RKO (cell line): ENCODE measurements at places on chromosomes 4 and X.

DNA sequence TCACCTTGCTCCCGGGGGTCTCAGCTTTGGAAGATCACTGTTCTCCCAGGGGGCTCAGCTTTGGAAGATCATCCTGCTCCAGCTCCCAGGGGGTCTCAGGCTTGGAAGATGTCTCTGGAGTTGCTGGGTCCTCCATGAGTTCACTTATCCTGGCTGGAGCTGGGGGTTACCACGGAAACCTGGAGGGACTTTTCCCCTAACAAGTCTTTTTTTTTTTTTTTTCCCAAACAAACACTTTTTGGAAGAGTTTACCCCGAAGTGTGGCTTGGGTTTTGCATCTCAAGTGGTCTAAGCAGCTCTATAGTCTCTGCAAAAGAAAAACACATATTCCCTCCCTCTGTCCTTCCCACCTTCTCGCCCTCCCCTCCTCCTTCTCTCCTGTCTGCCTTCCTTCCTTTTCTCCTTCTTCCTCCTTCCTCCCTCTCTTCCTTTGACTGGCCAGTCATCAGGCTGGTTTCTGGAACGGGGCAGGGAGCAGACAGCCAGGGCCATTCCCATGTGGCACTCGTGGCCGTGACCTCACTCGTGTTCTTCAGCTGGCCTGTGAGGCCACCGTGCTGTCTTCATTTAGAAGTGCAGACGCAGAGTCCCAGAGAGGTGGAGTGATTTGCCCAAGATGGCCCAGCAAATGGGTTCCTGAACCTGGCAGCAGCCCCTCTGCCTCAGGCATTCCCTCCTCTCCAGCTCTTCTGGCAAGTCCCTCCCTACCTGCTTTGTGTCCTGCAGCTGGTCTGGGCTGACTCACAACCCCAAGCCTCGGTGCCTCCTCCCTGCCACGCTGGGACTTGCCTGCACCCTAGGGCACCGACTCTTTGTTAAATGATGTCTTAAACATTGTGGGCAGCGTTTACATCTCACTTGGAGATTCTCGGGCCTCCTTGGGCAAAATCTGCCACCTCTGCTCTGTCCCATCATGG, 25.9 kb upstream of the HMX1 start:
- no peak for DNase-seq

DNA sequence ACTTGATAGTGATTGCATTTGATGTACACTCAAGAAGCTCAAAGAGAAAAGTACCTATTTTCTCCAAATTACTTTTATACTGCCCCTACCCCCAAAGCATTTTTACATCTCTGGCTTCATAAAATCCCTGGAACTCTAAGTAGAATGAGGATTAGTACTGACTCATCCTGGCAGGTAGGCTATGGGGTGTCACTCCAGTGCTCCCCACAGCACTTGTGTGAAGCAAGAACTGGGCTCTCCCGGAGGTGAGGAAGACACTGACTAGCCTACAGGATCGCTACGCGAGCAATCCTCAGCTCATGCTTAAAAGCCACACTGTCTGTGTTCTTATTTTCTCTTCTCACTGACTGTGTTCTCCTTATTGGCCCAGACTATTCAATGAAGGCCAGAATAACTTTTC, 90.4 kb upstream of the NDP start:
- DNase-seq, result no peak

GRCh38 chrX:80578517-80579105, 158.4 kb downstream of the TENT5D start:
- peak; percentile 66 for DNase-seq

- DNase-seq, result no peak
Observed at GRCh38 chr4:164207460-164207859, 546.5 kb upstream of the SMIM31 start.

GRCh38 chr4:162522724-162523123, 358.9 kb upstream of the FSTL5 start:
- DNase-seq, result no peak

DNA sequence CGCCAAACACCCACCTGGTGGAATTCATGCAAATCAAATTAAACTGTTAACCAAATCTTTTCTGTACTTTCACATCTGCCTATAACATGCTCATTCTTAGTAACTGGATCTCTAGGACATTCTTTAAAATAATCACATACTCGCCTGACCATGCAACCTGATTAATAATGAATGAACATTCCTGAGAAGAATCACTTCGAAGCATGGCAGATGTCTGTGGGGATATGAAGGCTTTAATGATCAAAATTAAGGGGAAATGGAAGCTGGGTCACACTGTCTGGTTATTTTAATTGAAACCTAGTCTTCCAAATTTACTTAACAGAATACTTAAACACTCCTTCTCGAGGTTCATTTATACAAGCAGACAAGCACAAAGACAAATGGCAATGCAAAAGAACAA, 44.2 kb downstream of the MID1 start:
- no peak for DNase-seq

- no peak for DNase-seq
Observed at GRCh38 chr4:15021311-15021710, 19.0 kb downstream of the CPEB2 start.

DNA sequence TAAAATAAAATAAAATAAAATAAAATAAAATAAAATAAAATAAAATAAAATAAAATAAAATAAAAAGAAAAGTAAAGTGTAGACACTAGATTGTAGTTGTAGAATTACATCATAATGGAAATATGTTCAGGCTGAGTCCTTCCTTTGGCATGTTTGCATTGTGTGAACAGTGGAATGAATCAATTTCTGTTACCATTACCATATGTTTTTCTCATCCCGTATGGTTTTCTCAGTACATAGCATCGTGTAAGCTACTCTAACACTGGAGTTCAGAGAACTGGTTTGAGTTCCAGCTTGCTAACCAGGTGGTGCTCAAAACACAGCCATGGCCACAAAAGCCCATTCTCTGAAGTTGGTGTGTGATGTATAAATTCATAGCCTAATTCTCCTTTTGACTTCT, 45.9 kb downstream of the USP11 start:
- DNase-seq, result no peak

GRCh38 chrX:1178580-1179057, 33.8 kb downstream of the CRLF2 start:
- no peak for DNase-seq

DNA sequence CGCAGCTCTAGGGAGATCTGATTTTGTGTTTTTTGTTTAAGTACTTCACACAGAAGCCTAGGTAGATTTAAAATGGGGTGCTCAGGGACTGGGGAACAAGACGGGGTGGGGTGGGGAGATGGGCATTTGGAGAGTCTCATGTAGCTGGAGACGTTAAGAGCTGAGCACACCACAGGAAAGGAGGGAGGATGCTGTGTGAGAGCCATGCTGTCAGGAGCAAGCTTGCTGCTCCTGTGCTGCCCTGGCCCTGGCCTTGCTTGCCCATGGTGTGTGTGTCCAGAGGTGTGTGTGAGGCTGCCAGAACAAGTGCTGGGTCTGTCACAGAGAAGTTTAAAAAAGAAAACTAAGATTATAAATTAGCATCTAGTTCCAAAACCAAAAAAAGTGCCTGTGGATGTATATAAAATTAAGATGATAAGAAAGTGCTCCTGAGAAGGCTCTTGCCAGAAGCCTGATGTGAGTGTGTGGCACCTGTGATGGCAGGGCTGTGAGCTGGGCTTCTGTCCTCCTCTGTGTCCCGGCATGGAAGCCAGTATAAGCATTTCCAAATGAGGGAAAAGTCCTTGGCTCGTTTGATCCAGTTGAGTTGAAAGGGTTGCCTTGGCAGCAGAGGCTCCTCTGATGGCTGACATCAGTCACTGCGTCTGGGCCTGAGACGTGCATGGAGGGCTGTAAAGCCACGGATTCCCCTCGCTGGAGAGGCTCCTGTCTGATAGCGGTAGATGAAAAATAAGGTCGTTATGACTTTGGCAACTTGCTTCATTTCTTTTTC, 63.5 kb downstream of the NELFA start:
- no peak for DNase-seq

- DNase-seq, result no peak
Observed at GRCh38 chr4:186225848-186226247, 1.5 kb upstream of the KLKB1 start.

DNA sequence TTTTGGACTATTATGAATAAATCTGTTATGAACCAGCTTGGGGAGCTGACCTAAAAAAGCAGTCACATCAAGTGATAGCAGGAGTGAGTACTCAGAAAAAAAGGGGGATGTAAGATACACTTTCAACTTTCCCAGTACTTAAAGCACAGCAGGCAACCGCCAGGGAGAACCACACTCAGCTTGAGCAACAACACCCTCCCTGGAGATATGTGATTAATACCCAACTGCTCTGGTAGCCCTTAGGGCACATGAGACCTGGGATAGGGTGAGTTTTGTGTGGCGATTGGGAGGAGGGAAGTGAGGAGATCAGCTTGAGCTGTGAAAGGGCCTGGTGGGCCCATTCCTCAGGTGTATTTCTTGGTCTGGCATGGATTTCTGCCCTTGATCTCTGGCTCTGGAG, 220.3 kb upstream of the SFRP2 start:
- DNase-seq, result no peak

DNA sequence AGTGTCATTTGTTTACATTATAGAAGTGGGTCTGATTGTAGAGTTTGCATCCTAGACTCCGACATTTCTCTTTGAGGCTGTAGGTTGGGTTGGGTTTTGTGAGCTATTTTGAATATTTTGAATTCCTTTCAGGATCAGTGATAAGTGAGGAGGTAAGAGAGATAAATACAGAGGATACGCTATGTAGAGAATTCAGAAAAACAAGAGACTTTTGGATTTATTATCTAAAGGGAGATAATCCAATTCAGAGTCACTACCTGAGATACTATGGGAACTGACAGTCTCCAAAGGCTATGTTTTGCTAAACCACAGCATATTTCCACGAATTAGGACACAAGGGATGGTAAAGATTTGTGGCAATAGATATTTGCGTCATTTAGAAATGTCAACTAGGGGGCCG, 16.9 kb upstream of the RAP2C start:
- no peak for DNase-seq

DNA sequence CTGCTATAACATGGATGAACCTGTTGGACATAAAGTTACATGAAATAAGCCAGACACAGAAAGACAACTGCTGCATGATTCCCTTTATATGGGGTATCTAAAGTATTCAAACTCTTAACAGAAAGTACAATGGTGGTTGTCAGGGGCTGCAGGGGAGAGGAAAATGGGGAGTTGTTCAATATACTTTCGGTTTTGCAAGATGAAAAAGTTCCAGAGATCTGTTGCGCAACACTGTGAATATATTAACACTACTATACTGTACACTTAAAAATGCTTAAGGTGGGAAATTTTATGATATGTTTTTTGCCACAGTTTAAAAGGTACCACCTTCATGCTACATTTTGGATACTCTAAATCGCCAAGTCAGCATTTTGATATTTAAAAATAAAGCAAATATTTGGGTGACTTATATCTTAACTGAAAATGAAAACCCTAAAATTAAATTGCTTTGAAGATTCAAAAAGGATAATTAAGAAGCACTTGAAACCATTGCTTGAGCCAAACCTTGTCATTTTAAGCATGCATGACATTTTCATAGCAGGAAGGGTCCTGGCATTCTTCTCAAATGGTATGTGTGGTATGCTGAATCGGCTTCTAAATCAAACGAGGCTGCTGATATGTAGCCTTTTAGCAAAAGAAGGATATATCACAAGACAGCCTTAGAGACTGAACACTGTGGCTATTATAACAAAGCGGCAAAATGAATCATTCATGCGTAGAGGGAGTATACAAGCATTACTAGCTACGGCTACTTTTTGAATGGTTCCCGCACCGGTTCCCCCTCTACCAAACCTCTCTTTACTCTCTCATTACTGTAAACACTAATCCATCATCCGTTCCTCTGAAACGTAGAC, 607.1 kb upstream of the DIPK2B start:
- no peak for DNase-seq

GRCh38 chr4:74353858-74354257, 11.1 kb upstream of the EREG start:
- DNase-seq, result no peak

GRCh38 chr4:41146196-41146595, 68.1 kb downstream of the APBB2 start:
- DNase-seq, result no peak

DNA sequence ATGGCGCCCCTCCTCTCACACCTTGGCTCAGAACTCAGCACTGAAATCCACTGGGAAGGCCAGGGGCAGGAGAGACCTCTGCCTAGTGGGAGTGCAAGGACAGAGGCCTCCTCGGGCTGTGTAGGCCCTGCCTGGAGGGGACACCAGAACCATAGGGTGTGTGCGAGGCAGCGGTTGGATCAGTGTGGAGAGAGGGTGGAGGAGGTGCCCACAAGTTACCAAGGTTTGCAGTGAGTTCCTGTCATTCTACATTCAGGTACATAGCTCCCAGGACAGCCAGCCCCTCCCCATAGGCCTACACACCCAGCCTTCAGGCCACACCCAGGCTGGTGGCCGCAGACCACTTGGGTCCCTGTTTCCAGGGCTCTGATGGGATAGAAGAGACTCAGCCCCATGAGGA, 19.2 kb upstream of the SPON2 start:
- DNase-seq, result no peak

DNA sequence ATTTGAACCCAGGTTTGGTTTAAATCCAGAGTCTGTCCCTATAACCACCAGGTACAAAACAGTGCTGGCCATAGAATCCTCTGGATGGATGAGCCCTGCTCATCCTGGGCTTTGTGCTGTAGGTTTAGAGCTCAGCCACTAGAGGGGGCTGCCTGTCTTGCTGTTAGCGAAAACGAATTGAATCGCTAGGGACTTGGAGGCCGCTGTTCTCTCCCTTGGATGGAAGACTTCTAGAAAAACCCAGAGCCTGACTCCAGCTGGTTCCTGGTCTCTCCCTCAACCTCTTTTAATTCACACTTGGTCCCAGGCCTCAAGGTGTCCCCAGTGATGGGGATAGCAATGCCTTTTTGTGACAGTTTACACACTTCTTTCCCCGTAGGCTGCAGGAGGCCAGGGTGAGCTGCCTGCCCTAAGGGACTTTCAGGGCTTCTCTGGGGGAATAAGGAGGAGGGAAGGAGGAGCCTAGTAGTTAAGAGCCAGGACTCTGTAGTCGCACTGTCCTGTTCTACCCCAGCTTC, 8.7 kb downstream of the RIPPLY1 start:
- DNase-seq, result peak; percentile 87

- DNase-seq, result no peak
Observed at GRCh38 chr4:20159516-20159915, 92.2 kb upstream of the SLIT2 start.

DNA sequence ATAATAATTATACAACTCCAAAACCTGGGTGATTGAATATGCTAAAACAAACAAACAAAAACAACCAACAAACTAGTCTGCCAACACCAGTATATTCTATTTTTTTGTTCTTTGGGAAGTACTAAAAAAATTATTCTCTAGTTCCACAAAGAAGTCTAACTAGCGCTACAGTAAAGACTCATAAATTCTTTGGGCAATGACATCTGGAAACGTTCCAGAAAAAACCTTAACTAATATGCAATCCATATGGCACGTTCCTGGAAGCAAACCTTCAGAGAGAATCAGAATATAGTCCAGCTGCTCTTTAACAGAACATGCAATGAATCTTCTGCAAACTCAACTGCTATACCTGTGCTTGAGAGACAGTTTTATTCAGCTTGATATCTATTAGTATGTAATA, 500.1 kb downstream of the TRAM1L1 start:
- DNase-seq, result no peak
